ENCODE measurements at places on chromosomes 6 and 20. TPM values are rescaled to one million over a fixed set of nuclear protein-coding genes. Genes with fewer than 3 reads are reported as not detected.

ASIP gene
- polyA plus RNA-seq, result not detected

TCP11 gene
- polyA plus RNA-seq, result 0.04 TPM

RAD21L1 gene
- polyA plus RNA-seq, result not detected

HLA-G gene
- polyA plus RNA-seq, result 0.07 TPM

C6orf141 gene
- 3.4 TPM for polyA plus RNA-seq

TNFRSF21 gene
- polyA plus RNA-seq, result 24.4 TPM

SLC17A9 gene
- polyA plus RNA-seq, result 4.8 TPM

PDE10A gene
- 41.9 TPM for polyA plus RNA-seq

CCN2 gene
- polyA plus RNA-seq, result 38.7 TPM

PPP1R14C gene
- polyA plus RNA-seq, result 0.58 TPM

PREX1 gene
- 21.5 TPM for polyA plus RNA-seq

GRIK2 gene
- polyA plus RNA-seq, result 0.22 TPM

TNNC2 gene
- polyA plus RNA-seq, result 3.0 TPM

CTAGE9 gene
- 0.02 TPM for polyA plus RNA-seq

TBX18 gene
- 7.6 TPM for polyA plus RNA-seq

NKAPL gene
- polyA plus RNA-seq, result 1.2 TPM

FABP7 gene
- polyA plus RNA-seq, result 0.08 TPM

DEFB124 gene
- 0.34 TPM for polyA plus RNA-seq
